ENCODE measurements at places on chromosomes 3 and 15.
A peak's percentile ranks its signal among the peaks of the same experiment; 100 is the strongest.

DNA sequence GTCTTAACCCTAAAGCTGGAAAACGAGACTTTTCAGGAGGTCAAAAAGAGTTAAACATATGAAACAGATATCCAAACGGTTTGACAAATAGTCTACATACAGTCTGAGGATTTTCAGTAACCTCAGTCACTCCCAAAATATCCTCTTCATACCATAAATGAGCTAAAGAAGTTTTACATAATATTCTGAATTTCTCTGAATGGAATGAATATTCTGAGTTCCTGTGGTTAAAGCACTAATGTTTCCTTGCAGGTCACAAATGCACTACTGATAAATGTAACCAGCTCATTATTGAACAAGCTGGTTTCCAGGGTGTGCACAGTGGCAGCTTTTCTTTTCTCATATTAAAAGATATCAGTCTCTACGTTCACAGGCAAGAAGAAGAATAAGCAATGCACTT is 137.4 kb upstream of the POU1F1 start:
- DNase-seq: peak; percentile 53

DNA sequence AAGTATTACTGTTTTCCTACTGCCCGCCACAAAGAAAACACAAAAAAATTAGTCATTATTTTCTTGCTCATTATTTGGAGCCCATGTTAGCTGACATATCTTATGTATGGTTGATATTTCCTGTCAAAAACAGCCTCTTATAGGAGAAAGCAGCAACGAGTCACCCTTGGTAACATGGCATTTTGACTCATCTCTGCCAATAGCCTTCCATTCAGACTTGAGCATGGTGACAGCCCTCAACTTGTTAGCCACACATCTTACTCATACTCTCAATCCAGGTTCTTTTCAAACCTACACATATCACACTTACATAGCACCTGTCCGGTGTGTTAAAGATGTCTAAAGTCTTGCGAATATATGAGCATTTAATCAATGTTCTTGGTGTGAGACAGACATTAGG is 109.4 kb upstream of the SAMMSON start:
- no peak for DNase-seq

DNA sequence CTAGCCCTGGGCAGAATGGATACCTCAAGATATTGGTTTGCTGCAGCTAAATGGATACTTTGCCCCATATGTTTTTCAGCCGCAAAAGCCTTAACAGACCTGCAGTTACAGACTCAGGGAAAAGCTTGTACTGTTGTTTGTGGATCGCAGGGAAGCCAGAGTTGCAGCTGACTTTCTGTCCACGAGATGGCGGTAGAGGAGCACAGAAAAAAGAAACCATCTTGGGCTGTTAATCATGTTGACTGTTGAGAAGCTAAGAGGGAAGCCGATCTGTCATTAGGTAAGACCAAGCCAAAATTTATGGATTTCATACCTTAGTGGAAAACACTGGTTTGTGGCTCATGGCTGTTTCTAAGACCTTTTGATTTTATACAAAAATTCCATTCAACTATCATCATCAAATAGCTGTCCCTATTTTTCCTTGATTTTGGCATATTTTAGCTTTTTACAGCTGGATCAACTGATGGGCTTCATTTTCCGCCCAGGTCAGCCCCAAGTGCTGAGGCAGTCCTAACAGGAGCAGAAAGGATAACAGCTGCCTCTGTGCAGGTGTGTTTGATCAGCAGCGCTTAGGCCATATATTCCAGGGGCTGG is 205.7 kb upstream of the ZPLD1 start:
- peak; percentile 88 for DNase-seq

GRCh38 chr3:71436337-71436736 is 147.2 kb downstream of the FOXP1 start:
- DNase-seq: no peak

DNA sequence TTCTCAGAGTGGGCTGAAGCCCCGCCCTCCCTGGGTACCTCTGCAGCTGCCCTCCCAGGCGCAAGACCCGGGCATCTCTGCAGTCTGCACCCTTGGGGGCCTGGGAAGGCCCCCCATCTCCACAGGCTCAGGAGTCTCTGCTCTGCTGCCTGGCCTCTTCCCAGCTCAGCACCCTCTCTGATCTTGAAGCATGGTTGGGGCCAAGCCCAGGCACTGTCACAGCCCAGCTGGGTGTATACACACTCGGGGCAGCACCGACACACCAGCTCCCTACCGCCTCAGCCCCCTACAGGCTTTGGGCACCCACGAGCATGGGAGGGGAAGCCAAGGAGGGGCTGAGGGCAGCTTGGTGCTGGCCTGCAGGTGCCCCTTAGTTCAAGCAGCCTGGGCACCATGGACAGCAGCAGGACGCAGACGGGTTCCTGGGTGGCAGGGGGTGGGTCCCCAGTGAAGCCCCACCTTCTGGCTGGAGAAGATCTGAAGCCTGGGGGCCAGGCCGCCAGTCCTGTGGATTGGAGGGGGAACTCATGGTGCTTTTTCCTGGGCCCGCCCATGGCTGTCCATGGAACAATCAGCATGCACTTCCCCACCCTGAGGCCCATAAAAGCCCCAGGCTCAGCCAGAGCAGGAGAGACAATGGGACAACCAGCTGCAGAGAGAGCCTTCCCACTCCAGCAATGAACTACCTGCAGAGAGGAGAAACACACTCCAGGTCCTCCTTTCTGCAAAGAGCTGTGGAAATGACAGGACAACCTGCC is 170.6 kb downstream of the TJP1 start:
- DNase-seq: no peak

- DNase-seq: peak; percentile 97
Observed at GRCh38 chr3:27165321-27165721, 203.9 kb downstream of the NEK10 start.

DNA sequence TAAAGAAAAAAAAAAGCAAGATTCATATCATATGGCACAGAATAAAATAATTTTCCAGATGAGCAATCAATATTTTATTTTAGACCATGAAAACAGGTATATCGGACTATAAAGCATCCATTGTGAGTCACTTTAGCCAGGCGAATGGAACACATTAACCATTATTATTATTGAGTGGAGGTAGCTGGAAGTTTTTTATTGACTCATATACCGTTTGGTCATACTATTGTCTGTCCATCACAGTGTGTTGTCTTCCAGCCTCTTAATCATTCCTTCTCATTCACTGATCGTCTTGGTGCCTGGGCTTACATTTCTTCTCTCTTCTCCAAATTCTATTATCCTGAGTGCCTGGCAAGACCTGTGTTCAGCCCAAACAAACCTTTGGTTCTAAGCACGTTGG is 634.8 kb downstream of the MECOM start:
- DNase-seq: no peak

DNA sequence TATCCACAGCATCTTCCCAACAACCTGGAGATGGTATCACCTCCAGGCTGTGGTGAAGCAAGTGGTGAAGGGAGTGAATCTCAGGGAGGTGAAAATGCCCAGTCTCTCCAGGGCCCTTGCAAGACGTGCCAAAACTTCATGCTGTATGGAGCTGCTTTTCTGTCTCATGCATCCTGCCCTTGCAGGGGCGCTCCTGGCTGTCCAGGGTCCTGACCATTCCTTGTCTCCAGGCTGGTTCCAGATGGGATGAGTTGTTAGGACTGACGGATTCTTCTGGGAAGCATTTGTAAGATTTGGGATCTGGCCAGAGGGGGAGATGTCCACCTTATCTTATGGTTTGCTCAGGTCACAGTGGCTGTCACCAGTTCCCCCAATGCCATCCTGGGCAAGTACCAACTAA is 15.8 kb downstream of the TGM4 start:
- DNase-seq: no peak

DNA sequence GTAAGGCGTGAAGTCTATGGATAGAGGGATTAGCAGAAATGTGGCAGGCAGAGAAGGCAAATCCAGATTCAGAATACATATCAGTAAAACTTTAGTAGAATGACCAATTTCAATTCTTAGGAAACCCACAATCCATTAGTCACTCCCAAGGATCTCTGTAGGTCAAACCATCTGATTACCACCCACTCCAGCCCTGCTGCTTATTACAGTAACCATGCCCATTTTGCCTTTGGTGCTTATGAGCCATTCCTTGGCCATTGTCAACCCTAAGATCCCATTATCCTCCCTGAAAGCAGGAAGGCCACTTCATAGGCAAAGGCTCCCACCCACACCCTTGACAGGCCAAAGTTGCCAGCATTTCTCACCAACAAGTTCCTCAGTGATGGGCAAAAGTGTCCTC is 5.1 kb upstream of the KLHL40 start:
- DNase-seq: no peak

- DNase-seq: no peak
Observed at GRCh38 chr3:4849136-4849535, 130.1 kb upstream of the BHLHE40 start.

GRCh38 chr15:85430406-85431204 is 50.2 kb downstream of the AKAP13 start:
- no peak for DNase-seq

DNA sequence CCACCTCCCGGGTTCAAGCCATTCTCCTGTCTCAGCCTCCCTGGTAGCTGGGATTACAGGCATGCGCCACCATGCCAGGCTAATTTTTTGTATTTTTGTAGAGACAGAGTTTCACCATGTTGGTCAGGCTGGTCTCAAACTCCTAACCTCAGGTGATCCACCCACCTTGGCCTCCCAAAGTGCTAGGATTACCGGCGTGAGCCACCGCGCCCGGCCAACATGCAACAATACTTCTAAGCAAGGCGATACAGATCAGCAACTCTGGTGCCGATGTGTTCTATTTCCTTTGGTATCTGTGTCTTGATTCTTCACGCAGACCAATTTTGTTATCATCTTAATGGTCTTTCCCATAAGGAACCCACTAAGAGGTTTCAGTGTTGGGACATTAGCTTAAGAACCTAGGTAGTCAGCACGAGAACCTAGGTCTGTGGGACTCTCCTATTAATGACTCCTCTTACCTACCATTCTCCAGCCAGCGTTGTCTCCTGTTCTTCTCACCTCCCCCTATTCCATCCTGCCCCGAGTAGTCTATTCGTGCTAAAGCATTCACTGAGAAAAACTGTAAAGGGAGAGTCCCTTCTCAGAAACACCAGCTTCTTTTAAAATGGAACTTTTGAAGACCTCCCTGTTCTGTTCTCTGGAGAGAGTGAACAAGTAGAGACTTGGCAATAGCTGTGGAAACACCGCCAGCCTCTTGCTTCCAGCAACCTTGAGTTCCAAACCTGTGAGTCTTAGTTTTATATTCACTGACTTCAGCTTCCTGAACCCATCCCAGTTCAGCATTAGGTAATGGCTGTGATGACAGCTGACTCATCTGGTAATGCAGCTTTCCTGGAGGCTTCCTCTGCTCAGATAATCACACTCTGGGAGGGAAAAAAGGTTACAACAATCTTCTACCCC is 61.2 kb downstream of the TSC22D2 start:
- peak; percentile 81 for DNase-seq

- no peak for DNase-seq
Observed at GRCh38 chr3:72630969-72631344, 217.3 kb downstream of the SHQ1 start.

- DNase-seq: no peak
Observed at GRCh38 chr3:4936982-4937614, 42.1 kb upstream of the BHLHE40 start.

DNA sequence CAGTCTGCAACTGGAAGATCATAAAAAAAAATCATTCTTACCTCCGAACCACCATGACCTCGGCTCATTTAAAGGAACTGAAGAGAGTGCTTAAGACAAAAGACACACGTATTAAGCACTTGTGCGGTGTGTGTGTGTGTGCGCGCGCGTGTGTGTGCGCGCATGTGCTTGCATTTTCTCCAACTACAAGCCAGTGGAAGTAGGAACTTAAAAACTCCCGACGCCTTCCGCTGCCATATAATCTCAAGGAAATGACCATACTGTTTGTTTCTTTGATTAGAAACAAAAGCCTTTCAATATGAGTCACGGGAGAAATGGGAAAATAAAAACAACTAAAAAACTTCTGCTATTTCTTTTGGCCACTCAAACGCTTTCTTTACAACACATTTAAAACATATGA is 32.4 kb downstream of the FRMD4B start:
- no peak for DNase-seq

DNA sequence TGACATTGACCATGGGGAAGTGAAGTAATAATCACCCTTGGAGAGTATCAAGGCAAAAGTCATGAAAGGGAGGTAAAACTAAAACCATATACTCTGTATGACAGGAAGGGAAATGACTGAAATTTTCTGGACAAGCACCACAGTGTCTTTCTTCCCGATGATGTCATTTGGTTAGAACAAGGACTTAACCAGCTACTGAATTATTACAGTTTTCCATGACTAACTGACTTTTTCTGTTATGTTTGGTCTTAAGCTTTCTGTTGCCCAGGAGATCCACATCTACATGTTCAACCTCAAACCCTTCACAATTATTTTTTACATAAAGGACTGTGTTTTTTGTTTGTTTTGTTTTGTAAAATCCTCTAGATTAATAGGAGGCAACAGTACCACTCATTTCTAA is 191.9 kb upstream of the IL12A start:
- peak; percentile 40 for DNase-seq

DNA sequence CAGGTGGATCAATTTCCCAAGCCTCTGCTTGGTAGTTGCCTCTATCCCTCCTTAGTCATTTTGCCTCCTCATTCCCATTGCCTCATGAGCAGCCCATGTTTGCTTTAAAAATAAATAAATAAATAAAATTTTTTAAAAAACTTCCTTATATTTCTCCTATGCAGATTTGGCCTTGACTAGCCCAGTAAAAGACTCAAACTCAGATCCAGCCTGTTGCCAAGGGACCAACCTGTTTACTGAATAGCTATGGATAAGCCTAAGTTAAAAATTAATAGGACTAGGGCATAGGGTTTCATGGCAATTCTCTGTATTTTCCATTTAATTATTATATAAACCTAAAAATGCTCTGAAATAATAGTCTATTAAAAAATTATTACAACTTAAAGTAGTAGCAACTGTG is 384.4 kb downstream of the RSL24D1 start:
- no peak for DNase-seq

DNA sequence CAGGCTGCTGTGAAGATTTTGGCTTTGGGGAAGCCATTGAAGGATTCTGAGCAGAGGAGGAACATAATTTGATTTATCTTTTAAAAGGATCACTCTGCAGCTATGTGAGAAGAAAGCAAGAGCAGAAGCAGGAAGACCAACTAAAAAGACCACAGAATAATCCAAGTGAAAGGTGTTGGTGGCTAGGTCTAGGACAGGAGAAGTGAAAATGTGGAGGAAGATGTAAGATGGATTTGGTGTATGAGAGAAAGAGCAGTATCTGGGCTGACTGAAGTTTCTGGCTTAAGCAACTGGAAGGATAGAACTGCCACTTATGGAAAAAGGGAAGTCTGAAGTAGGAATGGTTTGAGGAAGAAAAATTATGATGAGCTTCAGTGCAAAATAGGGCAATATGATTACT is 62.0 kb downstream of the SFMBT1 start:
- peak; percentile 5 for DNase-seq

DNA sequence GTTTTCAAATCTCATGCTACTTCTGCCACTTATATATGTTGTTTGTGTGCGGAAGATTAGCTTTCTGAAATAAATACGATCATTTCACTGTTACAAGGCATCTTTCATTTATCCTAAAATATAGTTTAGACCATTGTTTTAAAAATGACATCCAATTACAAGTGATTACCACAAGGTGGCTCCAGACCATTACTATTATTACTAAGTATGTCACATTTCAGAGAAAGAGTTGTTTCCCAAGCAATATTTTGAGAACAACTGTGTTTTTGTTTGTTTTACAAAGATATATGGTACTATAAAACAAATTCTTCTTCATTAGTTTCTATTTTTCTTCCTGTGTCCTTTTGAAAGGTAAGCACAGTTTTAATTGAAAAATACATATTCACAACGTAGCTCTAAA is 136.0 kb upstream of the RAP2B start:
- DNase-seq: peak; percentile 79

- DNase-seq: peak; percentile 87
Observed at GRCh38 chr3:160006282-160007163, 17.9 kb downstream of the IL12A start.

Data from adipocyte (in vitro differentiated cells).